Heart left ventricle (tissue), 16 donors: ENCODE measurements at places on chromosomes 11 and 22. TPM values are rescaled to one million over a fixed set of nuclear protein-coding genes. Genes with fewer than 3 reads are reported as not detected.

The FADS2 gene
- 19.2 TPM for total RNA-seq

The CACNA1I gene
- not detected for total RNA-seq

The AIFM3 gene
- total RNA-seq, result 3.0 TPM

The ARHGAP8 gene
- 0.17 TPM for total RNA-seq

The SUSD2 gene
- 1.5 TPM for total RNA-seq

The IGSF9B gene
- 35.9 TPM for total RNA-seq

The AQP11 gene
- total RNA-seq, result 1.3 TPM
